ENCODE measurements at places on chromosomes 13 and 19.

- DNase-seq: no peak
These were observed 217.1 kb downstream of the ENOX1 start for GRCh38 chr13:43569658-43570057.

GRCh38 chr13:50459046-50459445 is 384.4 kb downstream of the DLEU7 start:
- DNase-seq: no peak

GRCh38 chr13:91609353-91609752 is 210.9 kb downstream of the GPC5 start:
- no peak for DNase-seq

- no peak for DNase-seq
These were observed 6.0 kb upstream of the KATNAL1 start for GRCh38 chr13:30313311-30313710.

DNA sequence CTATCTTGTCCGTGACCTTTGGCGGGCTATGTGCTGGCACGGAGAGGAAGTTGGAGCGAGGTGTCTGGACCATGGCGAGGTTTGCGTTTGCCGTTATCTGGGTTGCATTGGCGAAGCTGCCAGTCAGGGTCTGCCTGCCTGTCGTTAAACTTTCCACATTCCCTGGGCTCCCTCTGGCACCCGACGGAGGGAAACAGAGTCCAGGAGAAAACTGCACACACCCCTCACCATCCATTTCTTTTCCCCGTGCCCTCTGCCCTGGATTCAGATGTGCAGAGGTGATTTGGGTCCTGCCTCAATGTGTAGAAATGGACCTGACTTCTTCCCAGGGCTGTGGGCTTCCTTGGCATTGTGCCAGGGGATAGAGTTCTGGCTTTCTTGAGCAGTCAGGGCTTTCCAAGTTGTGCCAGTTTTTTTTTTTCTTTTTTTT is 142.4 kb downstream of the URI1 start:
- DNase-seq: no peak

DNA sequence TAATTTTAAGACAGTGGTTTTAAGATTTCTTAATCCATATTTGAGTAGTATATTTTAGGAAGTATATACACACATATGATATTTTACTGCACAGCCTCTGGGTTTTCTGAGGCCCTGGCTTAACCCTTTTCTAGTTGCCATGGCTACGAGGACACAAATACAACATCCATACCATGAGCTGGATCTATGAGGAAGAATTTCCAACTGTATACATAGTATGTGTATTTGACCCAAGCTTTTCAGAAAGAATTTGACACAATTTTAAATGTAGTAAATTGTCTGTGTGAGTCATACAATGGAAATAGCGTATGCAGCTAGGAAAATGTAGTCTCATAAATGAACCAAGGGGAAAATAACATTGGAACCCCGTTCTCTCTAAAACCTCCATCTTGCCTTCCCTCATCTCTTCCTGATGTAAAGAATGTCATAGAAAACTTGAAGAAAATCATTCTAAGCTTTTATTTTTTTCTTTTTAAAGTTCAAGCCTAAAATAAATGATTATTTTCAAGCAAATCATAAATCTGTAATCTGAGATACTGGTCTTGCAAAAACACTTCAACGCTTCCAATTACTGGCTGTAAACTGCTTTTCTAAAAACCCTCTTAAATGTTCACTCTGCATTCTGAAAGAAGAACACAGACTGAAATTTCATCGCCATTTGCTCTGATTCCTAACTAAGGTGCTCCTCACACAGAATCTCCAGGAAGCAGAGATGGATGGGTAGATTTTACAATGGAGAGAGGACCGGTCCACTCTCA is 172.4 kb downstream of the LACC1 start:
- DNase-seq: no peak

GRCh38 chr19:3041761-3042620 is 12.9 kb upstream of the TLE2 start:
- no peak for DNase-seq

- DNase-seq: no peak
These were observed 43.8 kb upstream of the GRTP1 start for GRCh38 chr13:113407531-113408393.

DNA sequence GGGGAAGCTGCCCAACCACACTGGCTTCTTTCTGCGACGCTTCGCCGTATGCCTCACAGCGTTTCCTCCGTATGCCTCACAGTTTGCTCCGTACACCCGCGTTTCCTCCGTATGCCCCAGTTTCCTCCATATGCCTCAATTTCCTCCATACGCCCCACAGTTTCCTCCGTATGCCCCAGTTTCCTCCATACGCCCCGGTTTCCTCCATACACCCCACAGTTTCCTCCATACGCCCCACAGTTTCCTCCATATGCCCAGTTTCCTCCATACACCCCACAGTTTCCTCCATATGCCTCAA is 22.6 kb downstream of the GAS6 start:
- no peak for DNase-seq

DNA sequence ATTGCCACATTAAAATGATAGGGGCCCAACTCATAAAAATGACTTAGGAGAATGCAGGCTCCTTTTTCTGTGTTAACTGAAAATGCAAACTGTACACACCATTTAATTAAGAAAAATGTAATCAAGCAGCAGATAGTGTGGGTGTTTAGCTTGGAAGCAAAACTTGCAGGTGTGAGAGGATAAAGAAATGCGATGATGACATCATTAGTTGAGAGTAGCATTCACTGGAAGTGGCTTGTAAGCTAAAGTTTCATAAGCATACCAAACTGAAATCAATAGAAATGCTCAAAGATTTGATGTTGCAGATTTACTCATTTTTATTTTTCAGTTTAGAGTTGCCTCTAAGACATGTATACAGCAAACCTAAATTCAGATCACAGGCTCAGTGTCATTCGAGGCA is 86.6 kb downstream of the PRR20E start:
- no peak for DNase-seq

GRCh38 chr13:98368019-98368418 is 190.9 kb upstream of the RNF113B start:
- no peak for DNase-seq

DNA sequence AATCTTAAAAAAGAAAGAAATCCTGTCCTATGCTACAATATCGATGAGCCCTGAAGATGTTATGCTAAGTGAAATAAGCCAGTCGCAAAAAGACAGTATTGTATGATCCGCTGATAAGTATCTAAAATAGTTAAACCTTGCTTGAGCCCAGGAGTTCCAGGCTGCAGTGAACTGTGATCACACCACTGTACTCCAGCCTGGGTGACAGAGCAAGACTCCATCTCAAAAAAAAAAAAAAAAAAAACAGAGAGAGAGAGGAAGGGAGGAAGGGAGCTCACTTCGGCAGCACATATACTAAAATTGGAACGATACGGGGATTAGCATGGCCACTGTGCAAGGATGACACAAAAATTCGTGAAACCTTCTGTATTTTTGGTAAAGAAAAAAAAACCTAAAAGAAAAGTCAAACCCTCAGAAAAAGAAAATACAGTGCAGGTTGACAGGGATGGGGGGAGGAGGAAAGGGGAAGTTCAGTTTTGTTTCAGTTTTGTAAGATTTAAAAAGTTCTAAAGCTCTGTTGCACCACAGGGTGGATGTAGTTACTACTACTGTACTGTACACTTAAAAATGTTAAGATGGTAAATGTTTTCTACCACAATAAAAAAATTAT is 8.4 kb downstream of the CLASRP start:
- DNase-seq: no peak

DNA sequence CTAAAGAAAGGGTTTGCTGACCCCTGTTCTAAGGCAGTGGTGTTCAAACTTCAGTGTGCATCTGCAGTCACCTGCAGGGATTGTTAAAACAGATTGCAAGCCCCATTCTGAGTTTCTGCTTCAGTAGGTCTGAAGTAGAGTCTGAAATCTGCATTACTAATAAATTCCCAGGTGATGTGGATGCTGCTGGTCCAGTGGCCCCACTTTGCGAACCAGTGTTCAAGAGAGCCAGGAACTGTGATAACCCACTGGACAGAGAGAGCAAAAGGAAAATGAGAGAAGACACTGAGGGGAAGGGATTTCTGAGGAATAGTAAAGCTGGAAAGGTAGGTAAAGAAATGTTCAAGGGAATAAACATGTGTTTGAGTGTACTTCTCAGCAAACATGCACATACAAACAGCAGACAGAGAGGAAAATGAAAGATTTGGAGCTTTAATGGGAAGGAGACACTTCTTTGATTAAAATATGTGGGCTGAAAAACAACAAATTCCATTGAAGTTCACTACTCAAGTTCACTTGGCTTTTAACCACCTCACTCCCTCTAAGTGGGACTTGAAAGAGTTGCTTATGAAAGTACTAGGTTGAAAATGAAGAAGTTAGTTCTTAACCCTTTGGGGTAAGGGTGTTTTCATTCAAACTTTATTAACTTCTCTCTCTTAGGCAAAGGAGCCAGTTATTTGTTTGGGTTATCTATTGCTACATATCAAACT is 26.4 kb upstream of the FAM216B start:
- no peak for DNase-seq

DNA sequence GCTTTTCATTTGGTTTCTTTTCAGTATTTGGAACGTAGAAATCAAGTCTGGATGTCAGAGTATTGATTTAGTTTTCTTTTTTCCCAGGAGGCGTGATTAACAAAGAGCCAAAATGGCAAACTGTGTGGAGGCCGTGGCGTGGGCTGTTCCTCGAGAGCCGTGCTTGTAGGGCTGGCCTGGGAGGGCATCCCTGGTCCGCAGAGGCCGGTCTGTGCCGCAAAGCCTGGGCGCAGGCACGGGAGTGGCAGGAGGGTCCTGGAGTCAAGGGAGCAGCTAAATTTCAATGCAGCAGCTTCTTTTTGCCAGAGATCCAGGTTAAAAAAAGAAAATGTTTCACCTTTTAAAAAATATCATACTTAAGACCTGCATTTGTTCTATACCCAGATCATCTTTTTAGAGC is 13.1 kb upstream of the MCF2L start:
- DNase-seq: no peak

- peak; percentile 6 for DNase-seq
These were observed 19.7 kb upstream of the JUND start for GRCh38 chr19:18300930-18301717.

DNA sequence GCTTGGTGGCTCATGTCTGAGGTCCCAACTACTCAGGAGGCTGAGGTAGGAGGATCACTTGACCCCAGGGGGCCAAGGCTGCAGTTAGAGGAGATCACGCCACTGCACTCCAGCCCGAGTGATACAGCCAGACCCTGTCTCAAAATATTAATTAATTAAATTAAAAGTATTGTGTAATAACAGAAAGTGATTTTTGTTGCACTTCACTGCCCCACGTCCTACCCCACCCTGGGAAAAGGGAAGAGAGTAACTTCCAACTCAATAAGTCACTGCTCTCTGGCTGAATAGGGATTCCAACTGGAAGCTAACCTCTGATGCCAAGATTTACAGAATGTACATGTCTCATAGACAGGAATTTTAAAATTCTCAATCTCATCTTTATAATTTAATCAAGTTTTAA is 47.2 kb downstream of the ZNF611 start:
- no peak for DNase-seq

DNA sequence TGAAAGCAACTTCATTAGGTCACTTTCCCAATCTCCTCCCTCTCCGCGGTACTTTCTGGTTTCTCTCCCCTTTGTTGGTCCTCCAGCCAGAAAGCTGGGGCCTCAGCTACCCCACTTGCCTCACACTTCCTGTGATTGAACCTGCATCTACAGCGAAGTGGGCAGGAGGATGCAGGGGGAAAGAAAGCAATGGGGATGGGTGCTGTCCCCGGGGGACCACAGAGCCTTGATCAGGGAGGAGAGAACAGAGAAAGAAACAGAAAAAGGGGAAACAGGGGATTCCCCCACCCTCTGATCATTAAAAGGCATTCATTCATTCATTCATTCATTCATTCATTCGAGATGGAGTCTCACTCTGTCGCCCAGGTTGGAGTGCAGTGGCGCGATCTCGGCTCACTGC is 74.2 kb downstream of the TRPM4 start:
- DNase-seq: no peak

DNA sequence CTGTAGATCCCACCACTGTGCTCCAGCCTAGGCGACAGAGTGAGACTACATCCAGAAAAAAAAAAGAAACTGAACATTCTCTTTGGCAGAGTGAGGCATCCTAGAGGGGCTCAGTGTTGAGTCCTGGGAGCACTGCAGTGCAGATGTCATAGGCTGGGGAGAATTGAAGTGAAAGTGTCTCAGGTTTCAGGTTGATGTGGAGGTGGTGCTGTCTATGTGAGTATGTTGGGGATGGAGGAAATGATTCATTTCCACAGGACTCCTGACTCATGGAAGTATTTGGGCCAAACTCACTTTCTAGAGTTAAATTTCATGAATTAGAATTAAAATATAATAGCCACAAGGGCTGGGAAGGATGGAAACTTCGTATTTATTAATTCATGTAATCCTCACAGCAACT is 134.4 kb upstream of the TSC22D1 start:
- DNase-seq: no peak

GRCh38 chr13:106277484-106278154 is 257.8 kb downstream of the EFNB2 start:
- DNase-seq: no peak

GRCh38 chr13:98738213-98738612 is 14.3 kb downstream of the SLC15A1 start:
- no peak for DNase-seq

DNA sequence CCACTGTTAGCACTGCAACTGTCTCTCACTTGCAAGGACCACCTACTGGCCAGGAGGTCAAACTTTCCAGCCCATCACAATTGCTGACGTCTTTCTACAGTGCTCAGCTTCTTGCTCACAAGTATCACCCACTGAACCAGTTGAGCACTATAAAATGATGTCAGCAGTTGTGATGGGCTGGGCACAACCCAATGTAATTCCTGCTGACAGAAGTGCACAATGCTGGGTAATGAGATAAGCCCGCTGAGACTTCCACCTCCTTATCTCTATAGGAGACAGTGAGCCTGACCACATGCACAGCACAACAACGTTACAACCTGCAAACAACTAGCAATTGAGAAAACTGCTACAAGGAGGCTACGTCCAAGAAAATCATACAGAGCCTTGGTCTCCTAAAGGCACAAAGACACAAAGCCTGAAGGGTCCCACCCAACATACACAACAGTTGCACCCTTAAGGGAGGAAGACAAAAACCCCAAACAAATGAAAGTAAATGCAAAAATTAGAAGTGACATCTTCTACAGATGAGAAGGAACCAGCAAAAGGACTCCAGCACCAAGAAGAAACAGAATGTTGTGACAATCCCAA is 273.2 kb downstream of the LIG4 start:
- no peak for DNase-seq

GRCh38 chr19:5298471-5298901 is 42.1 kb downstream of the PTPRS start:
- no peak for DNase-seq

- DNase-seq: no peak
These were observed 817.5 kb upstream of the SLC10A2 start for GRCh38 chr13:103883698-103884097.

- peak; percentile 85 for DNase-seq
These were observed 122.9 kb downstream of the MIPEP start for GRCh38 chr13:23766283-23766682.

GRCh38 chr13:86572115-86572514 is 772.9 kb upstream of the SLITRK6 start:
- DNase-seq: no peak

GRCh38 chr13:47139519-47139918 is 242.7 kb upstream of the HTR2A start:
- no peak for DNase-seq

Data from hematopoietic multipotent progenitor cell treated with erythropoietin and hydrocortisone succinate and interleukin-3 and kit ligand, for 8 days (in vitro differentiated cells).